Effector CD8-positive, alpha-beta T cell (primary cell): ENCODE measurements at places on chromosomes 13 and 19.
A peak's percentile ranks its signal among the peaks of the same experiment; 100 is the strongest.

- DNase-seq: no peak
Measured at GRCh38 chr13:99256709-99257108, 1.5 kb downstream of the GPR18 start.

GRCh38 chr19:48845384-48845783 is 9.1 kb upstream of the HSD17B14 start:
- no peak for DNase-seq

GRCh38 chr13:81393721-81394120 is 1052.8 kb upstream of the SPRY2 start:
- DNase-seq: no peak

DNA sequence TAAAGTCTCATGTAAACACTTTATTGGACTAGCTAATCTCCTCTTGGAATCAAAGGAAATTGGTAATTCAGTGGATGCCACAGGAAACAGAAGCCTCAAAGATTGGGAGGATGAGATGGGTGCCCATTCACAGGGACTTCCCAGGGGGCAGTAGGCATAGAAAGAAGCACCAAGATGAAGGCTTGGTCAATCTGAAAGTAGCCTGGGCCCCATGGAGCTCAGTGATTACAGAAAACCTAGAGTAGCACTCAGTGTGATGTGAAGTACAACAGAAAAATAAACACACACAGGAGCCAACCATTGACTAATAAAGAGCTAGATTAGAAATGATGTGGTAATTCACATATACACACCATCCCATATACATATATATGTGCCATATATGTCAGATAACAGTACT is 560.6 kb downstream of the TBC1D4 start:
- no peak for DNase-seq

GRCh38 chr19:5690955-5691821 is 1.1 kb downstream of the RPL36 start:
- DNase-seq: no peak

GRCh38 chr13:44516771-44517170 is 59.4 kb downstream of the TSC22D1 start:
- no peak for DNase-seq

GRCh38 chr13:85565652-85566051 is 233.6 kb downstream of the SLITRK6 start:
- DNase-seq: no peak

DNA sequence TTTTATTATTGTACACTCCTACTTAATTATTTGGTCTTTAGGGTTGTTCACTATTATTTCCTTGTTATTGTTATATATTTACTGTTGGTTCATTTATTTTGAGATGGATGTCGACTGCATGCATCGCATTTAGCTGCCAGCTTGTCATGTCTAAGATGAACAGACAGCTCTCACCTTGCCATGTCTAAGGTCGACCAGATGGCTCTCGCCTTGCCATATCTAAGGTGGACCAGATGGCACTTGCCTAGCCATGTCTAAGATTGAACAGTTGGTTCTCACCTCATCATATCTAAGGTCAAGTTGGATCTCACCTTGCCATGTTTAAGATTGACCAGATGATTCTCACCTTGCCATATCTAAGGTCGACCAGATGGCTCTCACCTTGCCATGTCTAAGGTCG is 1440.9 kb downstream of the UQCRFS1 start:
- no peak for DNase-seq

DNA sequence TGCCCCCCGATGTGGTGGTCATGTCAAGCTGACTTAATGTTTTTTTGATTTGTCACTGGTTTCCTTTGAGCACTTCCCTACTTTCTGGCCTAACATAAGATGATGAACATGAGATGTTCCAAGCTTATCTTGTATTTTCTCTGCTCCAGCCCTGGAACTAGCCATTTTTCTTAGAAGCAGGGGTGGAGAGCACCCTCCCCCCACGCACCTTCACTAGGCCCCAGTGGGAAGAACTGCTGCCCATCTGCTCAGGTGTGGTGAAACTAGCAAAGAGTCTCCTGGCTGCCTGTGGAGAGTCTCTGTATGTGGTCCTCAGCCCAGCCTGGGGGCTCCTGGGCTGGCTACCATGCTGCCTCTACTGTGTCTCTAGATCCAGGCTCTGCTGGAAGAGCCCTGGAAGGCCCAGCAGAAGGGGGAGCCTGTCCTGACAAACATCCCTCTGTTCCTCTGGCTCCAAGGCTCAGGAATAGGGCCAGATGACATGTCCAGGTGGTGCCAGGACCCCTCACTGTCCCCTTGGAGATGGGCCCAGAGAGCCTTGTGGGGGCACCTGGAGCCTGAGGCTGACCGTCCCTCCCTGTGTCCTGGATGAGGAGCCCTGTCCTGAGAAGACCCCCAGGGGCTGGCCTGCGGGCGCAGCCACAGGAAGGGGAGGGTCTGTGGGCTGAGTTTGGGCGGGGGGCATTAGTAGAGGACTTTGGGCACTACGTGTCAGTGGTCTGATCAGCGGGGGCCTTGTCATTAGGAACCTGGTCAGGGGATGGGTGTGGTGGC is 4.8 kb upstream of the ZNF14 start:
- no peak for DNase-seq

DNA sequence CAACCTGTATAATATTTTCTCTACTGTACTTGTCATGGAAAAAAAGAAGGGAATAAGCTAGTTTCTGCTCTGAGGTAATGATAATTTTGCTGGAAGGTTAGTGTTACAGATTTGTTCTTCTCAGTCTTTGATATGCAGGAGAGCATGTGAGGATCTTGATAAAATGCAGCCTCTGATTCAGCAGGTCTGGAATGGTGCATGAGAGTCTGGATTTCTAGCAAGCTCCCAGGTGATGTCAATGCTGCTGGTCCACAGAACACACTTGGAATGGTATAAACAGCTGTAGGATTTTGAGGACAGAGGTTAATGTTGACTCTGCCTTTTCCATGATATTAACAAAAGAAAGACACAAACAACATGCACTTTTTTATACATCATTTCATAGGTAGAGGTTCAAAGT is 173.6 kb downstream of the NDFIP2 start:
- no peak for DNase-seq

- DNase-seq: peak; percentile 49
Measured at GRCh38 chr19:2888731-2889224, 11.9 kb upstream of the ZNF57 start.

- no peak for DNase-seq
Measured at GRCh38 chr13:44415815-44416214, 42.2 kb downstream of the SERP2 start.

GRCh38 chr13:99214232-99214631 is 13.6 kb downstream of the UBAC2 start:
- no peak for DNase-seq

- DNase-seq: no peak
Measured at GRCh38 chr13:22862478-22862877, 318.3 kb upstream of the SGCG start.

- DNase-seq: no peak
Measured at GRCh38 chr19:7258041-7258839, 36.0 kb downstream of the INSR start.

GRCh38 chr19:47509170-47509847 is 5.6 kb downstream of the NAPA start:
- no peak for DNase-seq

DNA sequence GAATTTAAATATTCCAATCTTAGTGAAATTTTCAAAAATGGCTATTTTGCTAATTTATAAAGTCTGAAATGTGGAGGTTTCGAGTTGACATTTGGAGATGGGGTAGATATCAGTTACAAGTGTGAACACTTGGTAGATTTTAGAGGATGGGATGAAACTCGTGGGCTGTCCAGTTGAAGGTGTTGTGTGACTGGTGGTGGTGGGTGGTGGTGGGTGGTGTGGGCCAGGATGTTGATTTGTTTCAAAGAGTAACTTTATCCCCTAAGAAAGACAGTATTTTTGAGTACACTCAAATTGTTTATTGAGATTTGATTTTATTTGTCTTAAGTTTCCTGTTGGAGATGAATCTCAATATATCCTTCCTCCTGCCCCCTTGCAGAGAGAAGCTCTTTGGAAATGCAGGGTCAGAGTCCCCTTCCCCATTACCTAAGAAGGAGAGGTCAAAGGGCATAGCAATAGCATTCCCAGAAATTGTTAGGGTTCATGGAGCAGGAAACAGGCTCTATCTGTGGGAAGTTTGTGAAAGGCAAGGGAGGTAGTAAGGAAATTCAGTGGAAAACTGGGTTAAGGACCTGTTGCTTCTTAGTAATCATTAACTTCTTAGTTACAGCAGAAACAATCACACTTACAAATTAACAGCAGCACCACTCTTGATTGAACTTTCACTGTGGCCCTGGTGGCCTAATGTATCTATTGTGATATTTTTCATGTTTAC is 133.6 kb upstream of the RNF113B start:
- no peak for DNase-seq

- DNase-seq: no peak
Measured at GRCh38 chr13:50452028-50452427, 391.5 kb downstream of the DLEU7 start.

GRCh38 chr19:15869109-15869555 is 28.7 kb downstream of the CYP4F2 start:
- DNase-seq: no peak

DNA sequence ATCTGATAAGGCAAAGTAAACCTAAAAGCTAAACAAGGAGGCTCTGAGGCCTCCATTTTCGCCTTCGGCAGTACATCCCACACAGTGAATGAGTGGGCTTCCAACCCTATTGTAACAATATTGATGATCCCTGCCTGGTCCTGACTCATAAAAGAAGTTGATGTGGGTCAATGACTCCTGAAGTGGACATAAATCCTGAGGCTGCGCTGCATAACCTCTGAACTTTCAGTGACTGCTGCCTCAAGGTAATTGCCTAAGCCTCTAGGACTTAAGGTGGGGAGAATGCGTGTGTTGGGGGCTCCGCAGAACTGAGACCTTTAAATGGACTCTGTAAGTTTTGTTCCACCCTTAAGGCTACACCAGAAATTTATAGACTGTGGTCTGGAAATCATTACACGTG is 42.6 kb downstream of the SIAH3 start:
- no peak for DNase-seq

DNA sequence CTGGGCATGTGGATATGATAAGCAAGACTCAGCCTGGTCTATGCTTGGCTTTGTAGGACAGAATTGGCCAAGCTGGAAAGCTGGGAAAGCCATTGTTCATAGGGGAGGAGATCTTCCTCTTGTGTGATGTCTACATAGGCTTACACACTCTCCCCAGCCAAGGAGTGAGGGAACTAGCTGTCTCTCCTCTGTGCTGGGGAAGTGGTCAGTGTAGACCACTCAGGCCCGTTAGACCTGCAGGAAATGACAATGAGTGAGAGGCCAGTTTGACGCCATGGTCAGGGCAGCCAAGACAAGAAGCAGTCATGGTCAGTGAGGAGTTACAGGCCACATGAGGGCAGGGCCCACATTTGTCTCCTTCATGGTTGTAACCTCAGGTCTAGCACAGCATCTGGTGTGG is 159.1 kb upstream of the KL start:
- no peak for DNase-seq

- DNase-seq: no peak
Measured at GRCh38 chr13:79281339-79281747, 124.7 kb downstream of the RBM26 start.

- no peak for DNase-seq
Measured at GRCh38 chr13:36801035-36801434, 18.0 kb upstream of the RFXAP start.

DNA sequence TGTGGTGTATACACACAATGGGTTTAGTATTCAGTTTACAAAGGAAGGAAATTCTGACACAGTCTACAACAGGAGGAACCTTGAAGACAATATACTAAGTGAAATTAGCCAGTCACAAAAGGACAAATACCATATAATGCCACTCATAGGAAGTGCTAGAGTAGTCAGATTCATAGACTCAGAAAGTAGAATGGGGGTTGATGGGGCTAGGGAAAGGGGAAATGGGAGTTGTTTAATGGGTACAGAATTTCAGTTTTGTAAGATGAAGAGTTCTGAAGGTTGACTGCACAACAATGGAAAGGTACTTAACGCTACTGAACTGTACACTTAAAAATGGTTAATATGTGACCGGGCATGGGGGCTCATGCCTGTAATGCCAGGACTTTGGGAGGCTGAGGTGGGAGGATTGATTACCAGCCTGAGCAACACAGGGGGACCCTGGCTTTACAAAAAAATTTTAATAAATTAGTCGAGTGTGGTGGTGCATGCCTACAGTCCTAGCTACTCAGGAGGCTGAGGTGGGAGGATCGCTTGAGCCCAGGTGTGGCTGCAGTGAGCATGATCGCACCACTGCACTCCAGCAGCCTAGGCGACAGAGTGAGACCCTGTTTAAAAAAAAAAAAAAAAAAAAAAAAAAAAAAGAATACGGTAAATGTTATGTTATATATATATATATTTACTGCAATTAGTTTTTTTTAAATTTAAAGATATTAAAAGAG is 45.0 kb downstream of the SLC15A1 start:
- no peak for DNase-seq

DNA sequence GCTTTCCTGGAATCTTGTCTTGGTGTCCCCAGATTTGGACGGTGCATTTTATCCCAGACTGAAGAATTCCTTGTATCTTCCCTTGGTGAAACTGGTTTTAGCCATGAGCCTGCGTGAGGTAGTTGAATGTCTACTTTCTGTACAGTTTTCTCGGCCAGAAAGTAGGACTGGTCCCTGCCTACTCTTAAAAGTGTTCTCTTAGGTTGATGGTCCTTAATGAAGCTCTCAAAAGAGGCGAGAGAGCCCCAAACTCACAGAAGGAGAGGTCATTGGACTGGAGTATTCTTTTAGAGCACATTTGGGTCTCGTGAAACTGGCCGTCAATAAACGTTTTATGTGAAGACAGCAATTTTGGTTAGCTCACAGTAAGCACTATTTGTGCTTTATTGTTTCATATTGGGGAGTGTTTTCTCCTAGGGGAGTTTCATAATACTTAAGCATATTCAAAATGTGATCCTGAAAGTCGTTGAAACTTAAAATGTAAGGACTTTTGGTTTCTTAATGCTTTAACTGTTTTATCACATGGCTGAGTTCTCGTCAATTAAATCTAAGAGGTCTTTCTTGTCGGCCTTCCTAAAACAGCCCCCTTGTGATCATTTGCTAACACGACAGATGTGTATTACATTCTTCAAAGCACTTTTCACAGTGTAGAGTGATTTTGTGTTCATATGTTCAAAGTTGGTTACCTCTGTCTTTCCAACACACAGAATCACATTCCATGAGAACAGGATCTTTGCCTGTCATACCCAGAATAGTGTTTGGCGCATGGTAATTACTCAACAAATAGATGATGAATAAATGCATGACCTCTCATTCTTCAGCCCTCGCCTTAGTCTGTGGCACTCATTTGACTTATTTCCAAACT is 889 bp downstream of the GTF2F2 start:
- no peak for DNase-seq

DNA sequence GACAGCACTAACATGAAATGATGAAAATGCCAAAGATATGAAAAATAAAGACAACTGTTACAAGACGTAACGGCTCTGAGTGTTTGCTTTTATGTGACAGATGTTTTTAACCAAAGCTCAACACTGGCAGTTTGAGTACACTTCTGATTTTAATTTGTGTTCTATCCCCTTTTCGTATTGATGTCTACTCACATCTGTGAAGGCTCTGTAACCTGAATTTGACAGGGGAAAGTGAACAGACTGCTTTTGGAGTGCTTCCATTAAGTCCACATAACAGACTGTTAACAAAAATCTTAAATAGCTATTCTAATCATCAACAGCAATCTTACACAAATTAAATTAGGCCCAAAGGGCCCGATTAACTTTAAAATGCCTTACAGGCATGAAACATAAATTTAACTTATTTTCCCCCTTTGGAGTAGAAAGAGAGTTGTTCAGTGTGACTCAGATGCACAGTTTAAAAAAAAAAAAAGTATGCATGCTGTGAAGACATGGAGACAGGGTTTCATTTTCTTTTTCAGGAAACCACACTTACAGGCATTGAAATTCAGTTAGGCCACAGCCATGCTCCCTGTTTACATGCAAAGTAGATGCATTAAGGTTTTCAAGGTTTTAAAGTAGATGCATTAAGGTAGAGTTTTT is 16.3 kb upstream of the RNASEH2B start:
- DNase-seq: no peak

GRCh38 chr13:43805681-43806128 is 18.9 kb upstream of the ENOX1 start:
- no peak for DNase-seq
